ENCODE measurements at places on chromosomes 4 and X. TPM values are rescaled to one million over a fixed set of nuclear protein-coding genes. Genes with fewer than 3 reads are reported as not detected.

GRCh38 chr4:139208404-139208945 lies 31.5 kb upstream of the ELF2 start:
- no peak for DNase-seq
- peaks cover 9% of the 10 kb centered on the region for H3K4me1 ChIP-seq
- H3K36me3 ChIP-seq: no peaks in the 10 kb centered on the region
- no peak overlapping the region for H3K4me3 ChIP-seq
- H3K27me3 ChIP-seq: peaks cover 7% of the 10 kb centered on the region

GRCh38 chrX:139844163-139844562 lies 88.7 kb downstream of the ATP11C start:
- H3K4me1 ChIP-seq: peaks cover 6% of the 10 kb centered on the region
- H3K27me3 ChIP-seq: no peaks in the 10 kb centered on the region
- H3K4me3 ChIP-seq: no peak overlapping the region
- H3K36me3 ChIP-seq: peaks cover 4% of the 10 kb centered on the region
- no peak overlapping the region for H3K27ac ChIP-seq

- no peak overlapping the region for H3K4me3 ChIP-seq
- H3K4me1 ChIP-seq: no peaks in the 10 kb centered on the region
- no peaks in the 10 kb centered on the region for H3K36me3 ChIP-seq
- no peak for DNase-seq
- H3K27me3 ChIP-seq: peaks cover 5% of the 10 kb centered on the region
- no peak overlapping the region for H3K27ac ChIP-seq
Observed at GRCh38 chr4:153005899-153006381, 69.8 kb downstream of the FHDC1 start.

DNA sequence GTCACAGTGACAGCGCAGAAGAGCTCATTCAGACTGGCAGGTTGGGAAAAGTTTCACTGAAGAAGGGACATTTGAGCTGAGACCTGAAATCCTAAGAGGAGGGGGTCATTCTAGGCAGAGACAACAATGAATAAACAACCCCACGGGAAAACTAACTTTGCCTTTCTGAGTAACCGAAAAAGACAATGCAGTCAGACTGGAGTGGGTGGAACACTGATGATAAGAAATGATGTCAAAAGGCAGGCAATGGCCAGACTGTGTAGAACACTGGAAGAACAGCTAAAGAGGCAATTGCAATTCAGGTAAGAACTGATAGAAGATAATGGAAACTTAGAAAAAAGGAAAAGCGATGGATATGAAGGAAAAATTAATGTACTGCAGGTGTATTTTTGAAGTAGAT lies 73.8 kb downstream of the CHIC2 start:
- H3K27ac ChIP-seq: no peak overlapping the region
- no peaks in the 10 kb centered on the region for H3K36me3 ChIP-seq
- no peak for DNase-seq
- no peaks in the 10 kb centered on the region for H3K4me1 ChIP-seq
- no peak overlapping the region for H3K4me3 ChIP-seq
- H3K27me3 ChIP-seq: no peaks in the 10 kb centered on the region

TMPRSS11B gene
- not detected for total RNA-seq

SMARCA1 gene
- 0.18 TPM for total RNA-seq

WNK3 gene
- 0.05 TPM for total RNA-seq

CCDC158 gene
- not detected for total RNA-seq

PPP2R3B gene
- total RNA-seq: 47.6 TPM

All from activated T-helper 2 cell treated with anti-CD3 and anti-CD28 coated beads, Interferon-gamma antibody, Interleukin-2, Interleukin-4, amounts not matched to agents 10 μg/mL and 5 μg/mL and 100 μg/mL, durations not matched to agents 14 hours and 24 hours and 36 hours (primary cell).